Heart left ventricle (tissue), 16 donors: ENCODE measurements at places on chromosomes 12 and 14. TPM values are rescaled to one million over a fixed set of nuclear protein-coding genes. Genes with fewer than 3 reads are reported as not detected.

DNA sequence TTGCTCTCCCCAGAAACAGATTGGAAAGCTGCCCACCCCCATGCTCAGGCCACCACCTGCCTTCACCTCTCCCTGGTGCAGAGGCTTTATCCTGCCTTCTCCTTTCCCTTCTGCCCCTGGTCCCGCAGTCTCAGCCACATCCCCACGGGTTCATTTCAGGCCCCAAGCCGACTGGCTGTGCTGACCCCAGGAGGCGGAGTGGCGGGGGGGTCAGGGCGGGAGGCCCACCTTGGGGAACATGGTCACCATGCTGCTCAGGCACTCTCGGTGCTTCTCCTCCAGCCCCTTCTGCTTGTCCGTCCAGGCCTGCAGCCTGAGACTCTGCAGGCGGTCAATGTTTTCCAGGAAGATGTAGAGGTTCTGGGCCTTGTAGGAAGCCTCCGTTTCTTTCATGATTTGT is 6.9 kb downstream of the FAM186B start:
- no peaks in the 10 kb centered on the region for H3K36me3 ChIP-seq
- no peak overlapping the region for H3K4me3 ChIP-seq
- H3K27ac ChIP-seq, result no peak overlapping the region

DNA sequence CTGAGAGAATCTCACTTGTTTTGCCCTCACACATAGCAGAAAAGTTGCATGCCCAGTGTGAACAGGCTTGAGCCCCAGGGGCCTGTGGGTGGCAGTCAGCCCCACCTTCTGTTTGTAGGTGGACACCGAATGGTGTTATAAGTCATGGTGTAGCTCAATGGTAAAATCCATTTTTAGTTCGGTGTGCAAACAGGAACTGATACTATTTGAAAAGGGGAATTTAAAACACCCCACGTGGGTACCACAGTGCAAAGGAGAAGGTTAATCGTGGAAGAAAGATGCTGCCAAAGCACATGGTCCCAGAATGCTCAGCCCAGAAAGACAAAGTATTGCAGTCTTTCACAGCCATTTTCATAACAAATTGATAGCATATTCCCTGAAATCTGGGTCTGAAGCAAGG is 71.8 kb upstream of the GZMB start:
- no peaks in the 10 kb centered on the region for H3K36me3 ChIP-seq
- no peaks in the 10 kb centered on the region for H3K27me3 ChIP-seq
- no peaks in the 10 kb centered on the region for H3K4me1 ChIP-seq
- H3K27ac ChIP-seq, result no peak overlapping the region

DNA sequence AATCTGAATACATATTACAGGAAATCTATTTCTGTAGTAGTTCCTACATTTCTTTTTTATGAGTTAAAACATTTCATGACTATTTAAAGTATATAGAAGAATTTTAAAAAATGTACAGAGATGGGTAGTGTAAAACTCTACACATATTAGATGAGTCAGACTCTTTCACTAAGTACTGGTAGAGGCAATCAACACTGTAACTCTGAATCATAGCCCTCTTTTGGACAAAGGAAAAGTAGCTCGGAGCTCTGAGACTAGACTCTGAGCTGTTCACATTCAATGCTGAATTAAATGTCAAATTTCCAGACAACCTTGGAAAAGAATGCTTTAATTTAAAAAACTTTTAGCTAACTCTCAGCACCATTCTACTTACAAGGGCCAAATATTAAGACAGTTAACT is 3.4 kb downstream of the PTCSC3 start:
- H3K36me3 ChIP-seq, result no peaks in the 10 kb centered on the region
- H3K4me3 ChIP-seq, result no peak overlapping the region
- H3K4me1 ChIP-seq, result no peaks in the 10 kb centered on the region
- no peak overlapping the region for H3K27ac ChIP-seq

- H3K4me3 ChIP-seq, result no peak overlapping the region
- DNase-seq, result no peak
- H3K27me3 ChIP-seq, result no peaks in the 10 kb centered on the region
- H3K36me3 ChIP-seq, result no peaks in the 10 kb centered on the region
Observed at GRCh38 chr12:76441016-76441415, 92.8 kb upstream of the BBS10 start.

GRCh38 chr14:71754422-71755095 is 177.7 kb upstream of the RGS6 start:
- H3K4me3 ChIP-seq, result no peak overlapping the region
- H3K4me1 ChIP-seq, result peaks cover 9% of the 10 kb centered on the region
- H3K27ac ChIP-seq, result no peak overlapping the region
- no peaks in the 10 kb centered on the region for H3K27me3 ChIP-seq

DNA sequence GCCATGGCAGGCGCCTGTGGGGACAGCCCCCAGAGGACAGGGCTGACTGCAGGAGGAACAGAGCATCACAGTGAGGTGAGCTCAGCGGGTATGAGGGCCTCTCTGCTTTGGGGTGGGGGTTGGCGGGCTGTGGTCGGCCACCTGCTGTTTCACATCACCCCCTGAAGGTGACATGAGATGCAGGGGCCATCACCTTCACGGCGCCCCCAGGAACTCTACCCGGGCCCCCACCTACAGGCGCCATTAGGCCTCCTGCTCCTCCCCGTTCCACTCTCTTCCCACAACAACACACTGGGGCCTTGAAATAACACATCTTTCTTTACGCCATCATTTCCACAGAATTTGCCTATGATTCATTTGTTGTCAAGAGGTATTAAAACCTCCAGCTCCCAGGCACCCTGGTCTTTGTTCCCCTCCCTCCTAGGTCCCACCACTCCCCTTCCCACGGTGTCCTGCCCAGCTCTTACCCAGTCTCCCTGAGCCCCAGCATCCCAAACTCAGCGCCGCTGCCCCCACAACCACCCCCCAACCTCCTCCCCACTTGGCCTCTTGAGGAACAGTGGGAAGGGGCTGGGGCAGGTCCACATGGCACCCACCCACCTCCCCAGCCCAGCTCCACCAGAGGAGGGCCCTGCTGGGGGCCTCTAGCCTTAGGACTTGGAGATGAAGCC is 12.7 kb upstream of the HDAC7 start:
- no peak for DNase-seq
- no peaks in the 10 kb centered on the region for H3K36me3 ChIP-seq
- no peaks in the 10 kb centered on the region for H3K27me3 ChIP-seq
- H3K27ac ChIP-seq, result no peak overlapping the region
- no peak overlapping the region for H3K4me3 ChIP-seq

DNA sequence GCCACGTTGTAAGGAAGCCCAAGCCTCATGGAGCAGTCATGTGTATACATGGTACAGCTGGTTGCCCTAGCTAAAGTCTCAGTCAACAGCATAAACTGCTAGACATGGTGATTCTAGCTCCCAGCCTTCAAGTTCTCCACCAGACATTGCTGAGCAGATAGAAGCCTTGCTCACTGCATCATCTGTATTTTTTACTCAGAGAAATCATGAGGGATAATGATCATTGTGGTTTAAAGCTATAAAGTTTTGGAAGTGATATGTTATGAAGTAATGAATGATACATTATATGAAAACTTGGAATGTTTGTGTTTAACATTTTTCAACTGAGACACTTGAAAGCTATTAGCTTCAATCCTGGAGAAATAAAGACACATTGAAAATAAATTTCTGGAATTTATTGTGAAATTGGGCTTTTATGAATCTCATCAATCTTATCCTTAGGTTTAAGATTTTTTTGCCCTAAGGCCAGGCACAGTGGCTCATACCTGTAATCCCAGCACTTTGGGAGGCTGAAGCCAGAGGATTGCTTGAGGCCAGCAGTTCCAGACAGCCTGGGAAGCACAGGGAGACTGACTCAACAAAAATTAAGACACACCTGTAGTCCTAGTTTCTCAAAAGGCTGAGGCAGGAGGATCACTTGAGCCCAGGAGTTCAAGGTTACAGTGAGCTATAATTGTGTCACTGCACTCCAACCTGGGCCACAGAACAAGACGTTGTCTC is 5.6 kb upstream of the NFATC4 start:
- H3K27me3 ChIP-seq, result no peaks in the 10 kb centered on the region
- H3K27ac ChIP-seq, result no peak overlapping the region
- DNase-seq, result no peak
- H3K4me1 ChIP-seq, result peaks cover 4% of the 10 kb centered on the region
- H3K36me3 ChIP-seq, result no peaks in the 10 kb centered on the region

DNA sequence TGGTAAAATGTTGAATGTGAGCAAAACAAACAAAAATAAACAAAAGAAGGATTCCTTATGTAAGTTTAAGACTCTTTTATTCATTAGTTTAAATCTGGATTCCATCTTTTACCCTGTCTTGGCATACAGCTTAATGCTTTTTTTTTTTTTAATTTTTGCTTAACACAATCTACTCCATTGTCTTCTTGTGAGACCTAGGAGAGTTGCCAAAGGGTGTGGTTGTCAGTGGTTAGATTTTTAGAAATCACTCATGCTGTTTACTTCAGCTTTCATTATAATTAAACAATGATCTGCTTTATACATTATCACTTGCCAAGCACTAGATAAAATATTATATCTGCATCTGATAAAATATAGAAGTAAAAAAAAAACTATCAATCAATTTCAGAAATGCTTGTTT is 77.7 kb upstream of the KITLG start:
- no peaks in the 10 kb centered on the region for H3K36me3 ChIP-seq
- DNase-seq, result peak; percentile 44
- H3K27me3 ChIP-seq, result no peaks in the 10 kb centered on the region
- H3K4me1 ChIP-seq, result peaks cover 2% of the 10 kb centered on the region
- peak overlapping the region; percentile 33 for H3K27ac ChIP-seq

DNA sequence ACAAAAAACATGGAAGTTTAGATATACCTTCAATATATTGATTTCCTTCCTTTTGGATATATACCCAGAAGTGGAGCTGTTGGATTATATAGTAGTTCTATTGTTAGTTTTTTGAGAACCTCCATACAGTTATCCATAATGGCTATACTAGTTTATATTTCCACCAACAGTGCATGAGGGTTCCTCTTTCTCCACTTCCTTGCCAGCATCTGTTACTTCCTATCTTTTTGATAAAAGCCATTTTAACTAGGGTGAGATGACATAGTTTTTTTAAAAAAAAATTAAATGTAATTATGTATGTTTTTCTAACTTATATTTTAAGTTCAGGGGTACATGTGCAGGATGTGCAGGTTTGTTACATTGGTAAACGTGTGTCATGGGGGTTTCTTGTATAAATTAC is 10.0 kb upstream of the SLC38A4 start:
- no peaks in the 10 kb centered on the region for H3K4me1 ChIP-seq
- H3K27ac ChIP-seq, result no peak overlapping the region
- H3K4me3 ChIP-seq, result no peak overlapping the region
- no peak for DNase-seq
- H3K27me3 ChIP-seq, result peaks cover 3% of the 10 kb centered on the region

BMP4 gene
- total RNA-seq, result 10.9 TPM

DNA sequence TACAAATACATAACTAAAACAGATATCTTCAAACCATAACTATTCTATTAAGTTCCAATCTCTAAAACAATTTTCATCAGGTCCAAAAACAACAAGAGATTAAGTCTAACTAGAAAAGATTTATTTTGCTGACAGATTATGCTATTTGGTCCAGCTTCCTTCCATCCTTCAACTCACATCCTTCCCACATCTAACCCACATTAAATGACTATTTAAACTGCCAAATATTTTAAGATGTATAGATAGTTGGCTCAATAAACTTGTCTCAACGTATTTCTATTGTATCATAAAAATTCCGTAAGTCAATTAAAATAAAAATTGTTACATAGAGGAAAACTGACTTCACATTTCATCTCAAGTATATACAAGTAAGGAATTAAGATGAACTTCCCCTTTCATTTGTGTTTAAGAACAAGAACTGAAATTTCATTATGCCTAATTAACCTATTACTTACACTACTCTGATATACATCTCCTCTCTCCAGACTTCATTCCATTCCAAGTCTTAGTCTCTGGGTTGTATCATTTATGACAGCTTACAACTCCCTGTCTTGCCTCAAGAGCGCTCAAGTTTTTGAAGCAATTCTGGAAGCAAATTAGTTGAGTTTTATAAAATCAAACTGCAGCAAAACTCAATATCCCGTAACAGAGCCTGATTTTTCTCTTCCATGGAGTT is 25.4 kb downstream of the PAWR start:
- no peak overlapping the region for H3K27ac ChIP-seq
- no peaks in the 10 kb centered on the region for H3K36me3 ChIP-seq
- no peaks in the 10 kb centered on the region for H3K27me3 ChIP-seq
- H3K4me3 ChIP-seq, result no peak overlapping the region
- DNase-seq, result no peak

GRCh38 chr12:25074954-25075353 is 120.0 kb downstream of the DNAI7 start:
- H3K27ac ChIP-seq, result no peak overlapping the region
- DNase-seq, result no peak
- no peaks in the 10 kb centered on the region for H3K36me3 ChIP-seq
- H3K27me3 ChIP-seq, result no peaks in the 10 kb centered on the region
- no peaks in the 10 kb centered on the region for H3K4me1 ChIP-seq

- no peak for DNase-seq
- H3K27me3 ChIP-seq, result peaks cover 6% of the 10 kb centered on the region
- H3K4me1 ChIP-seq, result peaks cover 28% of the 10 kb centered on the region
Observed at GRCh38 chr12:49869816-49870500, 27.1 kb upstream of the BCDIN3D start.

DNA sequence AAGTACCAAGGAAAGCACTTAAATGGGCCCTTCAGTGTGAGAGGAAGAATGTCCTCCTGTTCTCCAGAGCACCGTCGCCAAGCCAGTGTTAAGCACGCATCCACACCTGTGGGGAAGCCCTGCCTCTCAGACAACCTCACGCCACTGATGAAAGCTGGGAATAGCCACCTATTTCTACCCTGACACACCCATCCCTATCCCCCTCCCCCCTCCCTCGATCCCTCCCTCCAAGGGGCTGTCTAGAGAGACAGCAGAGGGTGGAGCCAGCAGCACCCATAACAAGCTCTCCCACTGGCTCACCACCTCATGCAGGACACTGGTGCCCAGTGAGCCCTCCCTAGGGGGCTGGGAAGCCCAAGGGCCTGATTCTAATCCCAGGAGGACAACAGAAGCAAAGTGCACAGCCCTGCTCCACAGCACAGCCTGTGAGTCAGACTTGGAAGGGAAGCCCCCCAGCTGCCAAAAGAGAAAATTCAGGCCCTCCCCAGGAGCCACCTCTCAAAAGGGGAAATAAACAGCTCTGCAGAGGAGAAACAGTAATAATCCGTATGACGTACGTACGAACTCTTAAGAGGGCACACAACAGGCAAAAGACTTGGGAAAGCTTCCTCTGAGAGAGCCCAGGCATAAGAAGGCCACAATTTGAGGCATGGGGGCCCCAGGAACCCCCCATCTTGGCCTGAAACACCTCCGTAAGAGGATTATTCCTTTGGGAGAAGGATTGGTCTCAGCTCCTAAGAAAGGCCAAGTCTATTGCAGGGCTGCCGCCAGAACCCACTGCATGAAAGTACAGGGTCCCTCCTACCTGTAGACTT is 7.8 kb downstream of the PITPNM2 start:
- H3K27me3 ChIP-seq, result no peaks in the 10 kb centered on the region
- H3K27ac ChIP-seq, result peak overlapping the region; percentile 70
- H3K4me3 ChIP-seq, result no peak overlapping the region
